Left ventricle myocardium superior (tissue), 1 donor: ENCODE measurements at places on chromosomes 5 and 9.

DNA sequence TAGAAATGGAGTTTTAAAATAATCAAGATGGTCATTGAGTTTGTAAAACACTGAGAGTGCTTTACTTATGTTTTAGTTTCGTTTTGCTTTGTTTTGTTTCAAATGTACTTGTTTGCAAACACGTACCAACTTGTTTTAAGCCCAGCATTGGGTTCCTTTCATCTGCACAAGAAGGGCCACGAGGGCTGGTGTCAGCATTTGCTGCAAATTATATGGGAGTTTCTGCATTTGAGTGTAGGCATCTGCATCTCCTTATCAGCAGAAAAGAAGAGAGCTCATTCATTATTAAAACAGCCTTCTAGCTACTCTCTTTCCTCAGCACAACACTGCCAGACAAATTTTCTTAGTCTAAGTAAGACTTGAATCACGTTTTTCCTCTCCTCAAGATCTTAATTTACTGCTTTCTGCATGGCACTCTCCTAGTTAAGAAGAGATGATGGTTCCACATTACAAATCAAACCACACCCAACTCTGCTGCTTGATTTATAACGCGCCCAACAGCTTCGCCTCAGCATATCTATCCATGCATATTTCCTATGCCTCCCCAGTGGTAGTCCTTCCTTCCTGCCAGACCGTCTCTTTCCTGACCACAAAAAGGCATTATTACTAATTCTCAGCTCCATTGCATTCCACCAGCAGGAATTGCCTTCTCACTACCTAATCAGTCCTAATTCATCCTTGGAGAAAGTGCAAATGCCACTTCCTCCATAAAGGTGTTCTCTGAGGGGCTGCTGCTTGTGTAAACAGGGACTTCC, 95.2 kb upstream of the CAST start:
- no peak for DNase-seq

DNA sequence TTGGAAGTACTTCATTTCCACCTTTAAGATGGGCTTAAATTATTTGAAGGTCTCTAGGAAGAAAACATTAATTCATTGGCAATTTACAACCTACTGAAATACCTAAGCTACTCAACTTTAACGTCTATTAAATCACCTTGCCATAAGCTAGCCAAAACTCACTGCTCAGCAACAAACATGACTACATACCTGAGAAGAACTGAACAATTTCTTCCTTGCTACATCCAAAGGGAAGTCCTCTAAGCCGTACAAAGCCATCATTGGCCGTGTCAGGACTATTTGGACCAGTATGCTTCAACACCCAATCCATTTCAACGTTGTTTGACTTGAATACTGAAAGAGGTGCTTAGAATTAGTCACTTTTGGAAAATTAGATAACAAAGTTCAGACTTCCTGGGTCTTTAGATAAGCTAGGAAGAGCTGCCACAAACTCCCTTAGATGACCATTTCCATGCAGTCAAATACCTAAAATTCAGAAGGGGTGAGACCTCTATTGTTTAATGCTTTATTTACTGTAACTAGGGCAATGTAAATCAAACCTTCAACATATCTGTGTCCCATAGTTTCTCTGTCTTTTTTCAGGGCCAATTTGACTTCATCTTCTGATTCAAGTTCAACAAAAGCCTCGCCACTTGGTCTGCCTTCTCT, 2.6 kb downstream of the HNRNPH1 start:
- no peak for DNase-seq

- DNase-seq, result peak; percentile 35
These were observed 121.5 kb downstream of the MAST4 start for GRCh38 chr5:66717455-66718373.

GRCh38 chr5:124887223-124887622, 140.8 kb upstream of the ZNF608 start:
- no peak for DNase-seq

DNA sequence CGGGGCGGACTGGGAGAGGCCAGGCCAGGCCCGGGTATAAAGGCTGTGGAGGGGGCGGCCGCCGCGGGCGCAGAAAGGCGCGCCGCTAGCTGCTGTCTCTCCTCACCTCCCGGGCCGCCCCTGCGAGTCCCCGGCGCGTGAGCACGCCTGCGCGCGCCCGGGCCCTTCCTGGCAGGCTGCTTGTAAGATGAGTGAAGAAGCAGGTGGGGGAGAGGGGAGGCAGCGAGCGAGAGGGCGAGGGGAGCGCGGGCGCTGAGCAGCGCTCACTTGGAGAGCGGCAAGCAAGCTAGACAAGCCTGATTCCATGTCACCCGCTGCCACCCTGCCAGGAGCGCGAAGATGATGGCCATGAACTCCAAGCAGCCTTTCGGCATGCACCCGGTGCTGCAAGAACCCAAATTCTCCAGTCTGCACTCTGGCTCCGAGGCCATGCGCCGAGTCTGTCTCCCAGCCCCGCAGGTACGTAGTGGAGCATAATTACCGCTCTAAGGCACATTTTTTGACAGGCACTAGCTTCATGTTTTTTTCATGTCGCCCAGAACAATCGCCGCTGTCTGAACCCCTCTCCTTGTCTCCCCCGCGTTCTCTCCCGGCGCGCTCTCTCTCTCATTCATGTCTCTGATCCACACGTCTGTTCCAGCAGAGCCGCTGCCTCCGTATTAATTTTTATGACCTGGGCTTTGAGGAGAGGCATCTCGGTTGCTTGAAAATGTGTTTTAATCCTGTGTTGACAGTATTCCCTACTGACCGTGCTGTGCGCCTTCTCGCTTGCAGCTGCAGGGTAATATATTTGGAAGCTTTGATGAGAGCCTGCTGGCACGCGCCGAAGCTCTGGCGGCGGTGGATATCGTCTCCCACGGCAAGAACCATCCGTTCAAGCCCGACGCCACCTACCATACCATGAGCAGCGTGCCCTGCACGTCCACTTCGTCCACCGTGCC, at the start of gene POU4F3:
POU4F3 (plus strand) TSS at position 66 of the 941 bp plus-strand sequence; CDS start at position 340, 274 bp downstream.
- no peak for DNase-seq

DNA sequence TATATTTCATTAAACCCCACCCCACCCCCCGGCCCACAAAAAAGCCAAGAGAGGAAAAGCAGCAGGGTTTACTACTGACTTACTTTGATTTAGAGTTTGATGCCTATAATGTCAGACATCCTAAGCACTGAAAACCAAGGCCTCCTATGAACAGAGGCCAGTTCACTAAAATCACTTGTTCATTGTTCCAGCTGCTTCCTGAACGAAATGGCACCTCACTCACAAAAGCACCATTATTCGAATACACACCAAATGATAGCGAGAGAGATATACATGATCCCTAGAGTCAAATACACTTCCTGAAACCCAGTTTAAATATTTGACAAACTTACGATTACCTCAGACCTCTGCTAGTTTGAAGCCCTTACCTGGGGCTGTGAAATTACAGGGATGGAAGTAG, 66.6 kb downstream of the LPAR1 start:
- no peak for DNase-seq

GRCh38 chr5:152686931-152687330, 281.9 kb upstream of the NMUR2 start:
- DNase-seq, result no peak

DNA sequence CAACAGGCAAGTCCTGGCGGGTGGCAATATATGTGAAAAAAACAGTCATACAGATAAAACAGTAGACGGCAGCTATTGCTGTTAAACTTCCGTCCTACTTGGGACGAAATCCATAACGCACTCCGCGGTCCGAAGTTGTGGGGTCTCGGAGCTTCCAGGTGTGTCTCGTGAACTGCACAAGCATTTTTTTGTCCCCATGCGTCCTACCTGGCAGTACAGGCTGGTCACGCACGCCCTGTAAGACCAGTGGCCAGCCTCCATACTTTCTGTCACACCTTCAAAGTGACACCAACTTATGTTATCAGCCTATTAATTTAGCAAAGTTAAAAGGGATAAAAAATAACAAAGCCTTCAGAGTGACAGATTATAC, 51.3 kb downstream of the TGFBI start:
- no peak for DNase-seq

DNA sequence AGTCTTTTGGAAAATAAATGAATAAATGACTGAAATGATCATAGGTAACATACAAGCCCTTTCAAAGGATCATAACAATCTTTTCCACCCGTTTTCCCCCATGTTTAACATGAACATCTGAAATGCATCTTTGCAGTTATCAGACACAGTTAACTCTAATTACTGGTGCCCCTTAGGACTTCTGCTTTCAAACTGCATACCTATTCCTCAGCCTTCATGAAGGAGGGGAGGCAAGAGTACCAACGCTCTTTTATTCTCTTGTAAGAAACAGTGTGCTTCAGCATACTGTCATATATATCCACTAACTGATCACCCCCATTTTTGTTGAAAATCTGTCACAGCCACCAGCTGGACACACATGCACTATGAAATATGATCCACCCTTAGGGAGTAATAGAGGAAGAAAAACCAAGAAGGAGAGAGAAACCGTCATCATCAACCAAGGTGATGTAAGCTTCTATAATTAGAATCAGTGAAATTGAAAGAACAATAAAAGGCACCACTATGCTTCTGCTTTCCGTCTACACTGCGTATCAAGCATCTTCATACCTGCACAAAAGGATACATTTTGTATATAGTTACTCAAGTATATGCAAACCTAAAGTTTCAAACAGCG, 98.7 kb downstream of the RAPGEF6 start:
- no peak for DNase-seq

- peak; percentile 76 for DNase-seq
These were observed 10.3 kb upstream of the GLE1 start for GRCh38 chr9:128494108-128494745.

DNA sequence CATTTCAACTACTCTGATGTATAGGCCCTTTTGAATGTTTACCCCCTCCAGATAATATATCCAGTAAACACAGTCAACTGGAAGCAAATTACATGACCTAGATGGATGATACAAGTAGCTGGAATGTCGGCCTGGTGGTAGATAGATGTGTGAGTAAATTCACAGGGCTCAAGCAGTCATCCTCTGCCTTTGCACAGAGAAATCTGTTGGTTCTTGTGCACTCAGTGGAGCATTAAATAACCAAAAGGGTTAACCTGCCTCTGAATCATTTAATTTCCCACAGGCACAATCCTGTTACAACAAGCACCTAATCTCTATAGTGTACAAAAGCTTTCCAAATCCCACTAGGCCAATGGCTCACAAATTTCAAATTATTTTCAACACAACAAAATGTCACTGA, 668.3 kb downstream of the DNAH5 start:
- no peak for DNase-seq

DNA sequence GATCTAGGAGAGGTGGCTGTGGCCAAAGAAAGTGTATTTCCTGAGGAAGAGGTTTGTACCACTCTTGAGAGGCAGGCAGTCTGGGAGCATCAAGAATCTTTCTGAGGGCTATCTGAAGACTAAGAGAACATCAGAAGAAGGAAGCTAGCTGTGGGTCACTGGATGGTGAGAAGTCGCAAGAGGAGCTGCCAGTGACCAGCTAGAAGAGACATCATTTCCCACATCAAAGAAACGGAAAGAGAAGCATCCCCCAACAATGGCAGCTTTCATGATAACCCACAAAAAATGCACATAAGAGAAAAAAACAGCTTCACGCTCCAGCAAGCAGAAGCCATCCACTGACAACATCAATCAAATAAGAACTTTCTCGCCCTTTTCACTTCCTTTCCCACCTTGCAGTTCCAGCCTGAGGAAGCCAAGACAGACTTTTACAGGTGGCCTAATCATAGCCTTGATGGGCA, 25.0 kb upstream of the CEP78 start:
- no peak for DNase-seq

DNA sequence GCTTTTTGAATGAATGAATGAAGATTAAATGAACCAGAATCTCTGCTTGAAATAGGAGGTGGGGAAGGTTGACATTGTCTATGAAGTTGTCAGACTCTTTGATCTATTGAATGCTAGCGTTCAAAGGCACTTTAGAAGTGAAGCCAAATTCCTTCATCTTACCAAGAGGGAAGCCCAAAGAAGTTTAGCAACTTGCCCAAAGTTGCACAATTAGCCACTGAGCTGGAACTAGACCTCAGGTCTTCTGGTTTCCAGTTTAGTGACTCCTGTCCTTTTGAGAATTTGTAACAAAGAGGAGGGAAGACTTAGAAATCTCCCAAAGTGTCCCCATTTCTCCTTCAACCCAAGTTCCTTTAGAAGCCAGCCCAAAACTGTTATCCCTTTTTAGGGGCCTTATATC, 20.7 kb upstream of the SLC1A3 start:
- DNase-seq, result no peak

DNA sequence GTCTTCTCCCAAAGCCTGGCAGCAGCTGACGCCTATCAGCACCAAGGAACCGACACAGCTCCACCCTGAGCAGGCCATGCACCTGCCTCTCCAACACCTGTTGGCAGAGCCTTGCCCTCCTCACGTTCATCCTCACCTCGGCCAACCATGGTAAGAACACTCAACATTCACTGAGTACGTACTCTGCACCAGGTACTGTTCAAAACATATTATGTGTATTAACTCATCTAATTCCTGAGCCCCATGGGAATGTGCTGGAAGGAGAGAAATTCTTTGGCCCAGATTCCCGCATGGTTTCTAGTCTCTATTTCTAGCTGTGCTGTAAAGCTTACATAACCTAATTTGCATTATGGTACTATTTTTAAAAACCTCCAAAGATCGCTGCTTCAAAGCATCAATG, 86.1 kb downstream of the GPR21 start:
- no peak for DNase-seq

DNA sequence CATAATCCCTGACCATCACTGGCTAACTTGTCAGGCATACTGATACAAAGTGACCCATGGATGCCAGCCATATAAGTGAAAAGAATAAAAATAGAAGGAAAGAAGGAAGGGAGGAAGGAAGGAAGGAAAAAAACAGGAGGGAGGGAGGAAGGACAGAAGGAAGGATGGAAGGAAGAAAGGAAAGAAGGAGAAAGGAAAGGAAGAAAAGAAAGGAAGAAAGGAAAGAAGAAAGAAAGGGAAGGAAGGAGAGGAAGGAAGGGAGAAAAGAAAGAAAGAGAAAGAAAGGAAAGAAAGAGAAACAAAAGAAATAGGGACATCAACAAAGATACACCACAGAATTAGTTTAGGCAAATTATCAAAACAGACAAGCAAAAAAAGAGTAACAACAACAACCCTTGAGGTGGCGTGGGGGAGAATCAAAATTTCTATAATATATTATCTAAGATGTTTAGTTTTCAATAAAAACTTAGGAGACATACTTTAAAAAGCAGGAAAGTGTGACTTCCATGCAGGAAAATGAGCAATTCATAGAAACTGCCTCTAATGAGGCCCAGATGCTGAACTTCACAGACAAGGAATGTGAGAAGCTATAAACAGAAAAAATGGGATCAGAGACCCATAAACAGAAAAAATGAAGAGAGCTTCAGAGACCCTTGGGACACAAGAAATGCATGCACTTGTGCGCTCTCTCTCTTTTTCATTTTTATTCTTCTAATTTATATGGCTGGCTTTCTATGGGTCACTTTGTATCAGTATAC, 96.1 kb upstream of the NFIL3 start:
- DNase-seq, result no peak

DNA sequence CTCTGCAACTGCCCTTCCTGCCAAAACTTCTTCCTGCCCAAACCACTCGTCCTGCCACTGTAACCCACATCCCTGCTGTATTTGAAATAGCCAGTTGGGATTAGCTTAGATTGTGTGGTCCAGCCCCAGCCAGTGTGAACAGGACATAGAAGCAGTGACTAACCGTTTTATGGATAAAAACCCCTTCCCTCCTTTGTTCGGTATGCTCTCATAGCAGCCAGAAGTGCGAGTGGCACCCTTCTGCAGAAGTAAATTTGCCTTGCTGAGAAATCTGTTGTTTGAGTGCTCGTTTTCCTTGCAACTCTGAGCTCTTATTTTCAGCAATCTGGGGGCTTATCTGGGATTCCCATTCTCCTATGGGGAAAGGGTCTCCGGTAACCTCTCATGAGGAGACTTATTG, 470.0 kb downstream of the PRDM9 start:
- no peak for DNase-seq

- no peak for DNase-seq
These were observed 65.2 kb downstream of the TMEM167A start for GRCh38 chr5:83011985-83012384.
